ENCODE measurements at places on chromosomes 4 and X.

GRCh38 chr4:119103263-119103662, 32.4 kb upstream of the MYOZ2 start:
- peak; percentile 98 for DNase-seq

- no peak for DNase-seq
Observed at GRCh38 chrX:11908371-11908770, 150.3 kb downstream of the MSL3 start.

GRCh38 chrX:153380691-153381090, 20.5 kb downstream of the PNMA6E start:
- no peak for DNase-seq

- no peak for DNase-seq
Observed at GRCh38 chr4:48445704-48446103, 37.4 kb upstream of the SLC10A4 start.

- DNase-seq: no peak
Observed at GRCh38 chr4:10619220-10619619, 65.3 kb downstream of the CLNK start.

- no peak for DNase-seq
Observed at GRCh38 chr4:36772154-36772516, 472.4 kb upstream of the NWD2 start.

GRCh38 chr4:113815826-113816225, 54.3 kb upstream of the CAMK2D start:
- no peak for DNase-seq

DNA sequence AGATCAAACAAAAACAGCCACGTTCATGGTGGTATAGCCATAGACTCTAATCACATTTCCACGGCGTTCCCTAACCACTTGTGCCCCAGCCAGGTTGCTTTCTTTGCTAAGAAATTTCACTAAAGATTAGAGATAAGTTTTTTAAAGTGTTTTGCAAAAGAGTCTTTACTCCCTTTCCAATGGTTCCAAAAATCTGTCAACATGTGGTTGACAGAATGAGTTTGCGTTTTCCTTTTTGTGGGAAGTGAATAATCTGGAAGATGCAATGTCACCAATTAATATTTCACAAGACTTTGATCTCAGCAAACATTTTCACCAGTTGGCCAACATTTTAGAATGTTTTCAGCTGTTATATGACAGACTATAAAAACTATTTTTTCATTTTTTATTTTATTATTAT, 35.3 kb downstream of the CXCL1 start:
- peak; percentile 50 for DNase-seq

GRCh38 chr4:15482842-15483241, 13.2 kb downstream of the CC2D2A start:
- DNase-seq: no peak

DNA sequence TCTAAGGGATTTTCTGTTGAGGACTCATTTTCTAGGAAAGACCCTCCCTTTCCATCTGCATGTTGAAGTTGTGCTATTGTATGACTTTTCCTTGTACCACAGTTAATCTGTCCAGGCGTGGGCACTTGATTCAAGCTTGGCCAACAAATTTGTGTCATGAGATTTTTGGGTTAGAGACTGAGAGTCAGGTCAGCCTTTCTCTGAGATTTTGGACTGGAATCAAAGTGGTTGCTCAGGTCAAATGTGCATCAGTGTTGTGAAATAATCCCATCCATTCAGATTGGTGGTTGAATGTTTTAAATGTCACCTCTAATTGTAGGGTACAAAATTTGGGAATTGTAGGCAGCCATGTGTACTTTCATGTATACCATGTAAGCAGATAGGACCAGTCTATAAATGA, 545.2 kb upstream of the IGFBP7 start:
- DNase-seq: no peak

Measured in AG09309 (cell line).